Left lung (tissue), 14 donors: ENCODE measurements at places on chromosomes 11 and 22. TPM values are rescaled to one million over a fixed set of nuclear protein-coding genes. Genes with fewer than 3 reads are reported as not detected.
A peak's percentile ranks its signal among the peaks of the same experiment; 100 is the strongest.

GRCh38 chr11:1476940-1477736, 9.4 kb downstream of the MOB2 start:
- no peak for DNase-seq

The TREH gene
- polyA plus RNA-seq, result 0.21 TPM

The SNU13 gene
- 115 TPM for polyA plus RNA-seq

DNA sequence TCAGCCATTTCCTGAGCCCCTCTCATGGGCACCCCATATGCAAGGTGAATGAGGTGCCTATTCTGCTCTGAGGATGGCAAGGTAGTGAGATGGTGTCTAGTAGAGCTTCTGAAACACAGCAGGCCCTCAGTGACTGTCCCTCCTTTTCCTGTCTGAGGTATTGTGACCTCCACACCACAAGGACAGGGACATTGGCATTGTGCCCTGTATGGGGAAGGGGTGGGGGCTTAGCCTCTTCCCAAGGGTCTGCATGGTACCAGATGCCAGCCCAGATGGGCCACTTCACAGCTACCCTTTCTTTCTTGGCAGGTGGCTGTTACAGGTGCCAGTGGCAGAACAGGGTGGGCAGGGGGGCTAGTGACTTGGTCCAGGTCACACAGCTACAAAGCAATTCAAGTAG, 78.8 kb downstream of the CABIN1 start:
- no peak for DNase-seq

DNA sequence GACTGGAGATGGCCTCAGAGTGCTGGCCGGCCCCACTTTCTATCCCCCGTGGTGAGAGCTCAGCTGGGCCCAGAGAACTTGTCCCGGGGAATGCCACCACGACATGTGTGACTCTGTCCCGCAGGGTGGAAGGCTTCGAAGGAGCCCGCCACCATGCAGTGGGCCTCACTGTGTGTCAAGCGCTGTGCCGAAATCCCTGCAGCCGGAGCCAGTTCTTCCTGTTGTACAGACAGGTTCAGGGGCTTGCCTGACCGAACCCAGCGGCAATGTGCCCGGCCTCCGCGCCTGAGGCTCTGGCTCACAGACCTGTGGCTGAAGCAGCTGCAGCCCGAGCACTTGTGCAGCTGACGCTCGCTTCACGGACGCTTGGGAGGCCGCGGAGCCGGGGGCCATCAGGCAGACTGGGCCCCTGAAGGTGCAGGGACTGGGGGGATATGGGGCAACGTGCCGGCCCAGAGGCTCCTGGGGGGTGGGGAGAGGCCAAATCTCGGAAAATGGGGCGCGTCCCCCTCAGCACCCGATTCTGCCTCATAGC, 650 bp downstream of the PPM1F start:
- DNase-seq, result peak; percentile 49

The MEI1 gene
- polyA plus RNA-seq, result 3.2 TPM

- no peak for DNase-seq
Observed at GRCh38 chr11:13105237-13105844, 96.2 kb downstream of the RASSF10 start.

The GP1BB gene
- 3.4 TPM for polyA plus RNA-seq

- DNase-seq, result no peak
Observed at GRCh38 chr11:19734171-19734570, 21.5 kb downstream of the NAV2 start.

The KDM4D gene
- 1.9 TPM for polyA plus RNA-seq

GRCh38 chr11:8365216-8365941, 101.7 kb upstream of the LMO1 start:
- no peak for DNase-seq

- no peak for DNase-seq
Observed at GRCh38 chr11:134480136-134480712, 68.2 kb upstream of the B3GAT1 start.

GRCh38 chr22:45757068-45757467, 85.4 kb downstream of the ATXN10 start:
- DNase-seq, result no peak

The GGTLC3 gene
- polyA plus RNA-seq, result 1.1 TPM

DNA sequence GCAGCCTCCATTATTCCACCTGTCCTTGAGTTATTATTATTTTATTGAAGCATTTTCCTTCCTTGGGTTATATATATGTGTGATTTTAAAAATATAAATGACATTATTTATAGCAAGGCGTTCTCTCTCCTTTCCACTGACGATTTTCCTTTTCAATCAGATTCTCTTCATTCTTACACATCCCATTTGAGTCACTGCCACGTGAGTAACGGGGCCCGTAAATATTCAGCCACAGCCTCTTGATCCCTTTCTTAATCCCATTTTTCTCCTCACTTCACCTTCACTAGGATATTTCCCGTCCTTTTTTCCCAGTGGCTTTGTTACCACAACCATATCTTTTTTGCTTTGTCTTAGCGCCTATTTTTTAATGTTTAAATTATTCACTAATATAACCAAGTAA, 396.2 kb downstream of the NTM start:
- DNase-seq, result no peak

DNA sequence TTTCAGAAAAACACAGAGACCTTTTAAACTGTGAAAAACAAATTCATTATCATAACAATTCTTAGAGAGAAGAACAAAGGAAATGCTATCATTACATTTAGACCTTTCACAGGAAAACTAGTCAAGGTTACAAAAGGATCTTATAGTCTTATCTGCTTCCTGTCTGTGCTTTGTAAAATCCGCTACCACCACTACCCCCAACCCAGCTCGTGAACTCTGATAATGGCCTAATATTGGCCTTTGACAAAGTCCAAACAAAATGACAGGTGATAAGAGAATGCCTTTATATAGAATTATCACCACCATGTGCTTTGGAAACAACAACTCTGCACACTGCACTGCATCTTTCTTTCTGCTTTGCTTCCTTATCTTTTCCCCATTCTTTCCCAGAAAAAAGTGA, 272.5 kb downstream of the SBF2 start:
- no peak for DNase-seq

DNA sequence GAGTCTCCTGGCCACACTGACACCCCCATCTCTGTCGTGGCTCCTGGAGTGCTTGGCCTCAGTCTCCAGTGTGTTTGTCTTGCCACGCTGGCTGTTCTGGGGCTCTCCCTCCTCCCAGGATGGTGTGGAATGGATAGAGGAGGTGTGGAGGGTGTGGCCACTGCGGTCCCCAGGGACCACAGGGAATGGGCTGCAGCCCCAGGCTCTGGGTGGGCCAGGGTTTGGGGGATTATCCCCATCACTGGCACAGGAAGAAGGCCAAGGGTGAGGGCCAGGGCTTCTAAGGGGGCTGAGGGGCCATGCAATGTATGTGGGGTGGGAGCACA, 8.1 kb downstream of the GNAZ start:
- no peak for DNase-seq

- no peak for DNase-seq
Observed at GRCh38 chr11:124984512-124984854, 30.5 kb downstream of the CCDC15 start.

DNA sequence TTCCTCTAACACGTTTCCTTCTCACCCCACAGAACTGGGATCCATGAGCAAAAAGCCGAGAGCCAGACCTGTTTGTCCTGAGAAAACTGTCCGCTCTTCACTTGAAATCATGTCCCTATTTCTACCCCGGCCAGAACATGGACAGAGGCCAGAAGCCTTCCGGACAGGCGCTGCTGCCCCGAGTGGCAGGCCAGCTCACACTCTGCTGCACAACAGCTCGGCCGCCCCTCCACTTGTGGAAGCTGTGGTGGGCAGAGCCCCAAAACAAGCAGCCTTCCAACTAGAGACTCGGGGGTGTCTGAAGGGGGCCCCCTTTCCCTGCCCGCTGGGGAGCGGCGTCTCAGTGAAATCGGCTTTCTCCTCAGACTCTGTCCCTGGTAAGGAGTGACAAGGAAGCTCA, 24.0 kb downstream of the CD5 start:
- DNase-seq, result peak; percentile 44

DNA sequence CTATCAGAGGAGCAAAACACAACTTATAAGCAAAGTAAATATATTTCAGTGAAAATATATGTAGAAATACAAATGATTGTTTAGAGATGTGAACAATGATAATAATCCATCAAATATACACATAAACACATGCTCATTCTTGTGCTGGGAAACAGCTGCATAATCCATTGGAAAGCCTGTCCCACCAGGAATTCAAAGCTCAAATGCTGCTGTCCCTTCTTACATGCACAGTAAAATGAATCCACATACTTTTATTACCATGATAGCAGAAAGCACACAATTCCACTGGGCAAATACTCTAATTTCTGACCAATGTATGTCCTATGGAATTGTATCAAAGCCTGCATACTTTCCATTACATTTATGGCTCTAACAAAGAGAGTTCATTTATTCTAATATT, 44.5 kb downstream of the SOX6 start:
- no peak for DNase-seq

GRCh38 chr11:125233736-125234275, 69.3 kb downstream of the PKNOX2 start:
- DNase-seq, result no peak

DNA sequence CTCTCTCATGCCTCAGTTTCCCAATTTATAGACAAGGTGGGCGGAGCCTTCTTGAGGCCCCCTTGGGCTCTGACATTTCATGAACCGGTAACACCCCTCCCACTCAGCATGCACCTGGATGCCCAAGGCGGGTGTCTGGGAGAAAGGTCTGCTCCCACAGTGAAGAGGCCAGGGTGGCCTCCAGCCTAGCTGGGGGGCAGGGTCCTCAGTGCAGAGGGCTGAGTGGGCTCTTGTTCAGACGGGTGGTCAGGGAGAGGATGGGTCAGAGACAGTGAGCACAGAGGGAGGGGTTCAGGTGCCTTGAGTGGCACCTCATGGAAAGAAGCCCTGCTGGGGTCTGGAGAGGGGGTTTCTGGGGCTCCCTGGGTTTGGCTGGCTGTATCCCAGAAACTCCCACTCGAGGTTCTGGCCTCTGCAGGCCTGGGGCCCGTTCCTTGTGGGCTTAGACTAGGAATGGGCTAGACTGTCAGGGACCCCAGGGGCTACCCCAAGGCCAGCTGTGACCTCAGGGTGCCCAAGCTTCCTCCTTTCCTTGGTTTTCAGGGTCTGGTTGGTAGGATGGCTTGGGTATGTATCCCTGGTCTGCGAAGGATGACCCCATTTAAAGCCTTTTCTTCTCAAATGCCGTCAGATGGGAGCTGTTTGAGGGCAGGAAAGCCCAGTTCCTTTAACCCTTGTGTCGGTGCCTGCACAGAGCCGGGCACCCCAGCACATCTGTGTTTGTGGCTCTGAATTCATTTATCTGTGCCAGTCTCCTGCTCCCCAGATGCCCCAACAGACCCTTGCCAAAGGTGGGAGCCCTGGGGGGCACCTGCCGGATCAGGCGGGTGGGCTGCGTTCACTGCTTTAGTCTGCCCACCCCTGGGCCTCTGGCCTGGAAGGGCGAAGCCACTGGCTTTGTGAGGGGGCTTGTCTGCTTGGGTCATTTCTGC, 1.2 kb downstream of the SYNGR1 start:
- DNase-seq, result no peak
